ENCODE measurements at places on chromosomes 5 and 9. TPM values are rescaled to one million over a fixed set of nuclear protein-coding genes. Genes with fewer than 3 reads are reported as not detected.

PCDHGA9 gene
- total RNA-seq = 4.1 TPM

NIM1K gene
- total RNA-seq = not detected

DNA sequence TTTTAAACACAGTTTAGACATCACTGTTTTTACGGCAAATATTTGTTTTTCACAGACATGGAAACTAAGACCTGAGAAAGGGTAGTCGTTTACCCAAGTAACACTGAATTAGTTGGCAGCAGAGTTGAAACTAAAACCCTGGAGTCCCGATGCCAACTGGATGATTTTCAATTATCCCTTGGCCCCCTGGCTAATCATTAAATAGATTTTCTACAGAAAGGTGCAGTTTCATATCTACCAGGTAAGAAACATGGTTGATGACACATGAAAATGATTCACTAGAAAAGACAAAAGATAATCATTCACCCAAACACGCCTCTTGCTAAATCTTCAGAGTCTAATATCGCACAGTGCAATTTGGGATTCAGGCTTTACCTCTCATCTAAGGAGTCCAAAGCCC lies 136.9 kb downstream of the SEMA5A start:
- no peaks in the 10 kb centered on the region for H3K36me3 ChIP-seq
- H3K4me1 ChIP-seq = no peaks in the 10 kb centered on the region
- DNase-seq = no peak
- H3K27ac ChIP-seq = no peak overlapping the region
- no peak overlapping the region for H3K4me3 ChIP-seq

GRCh38 chr9:20873240-20873865 lies 158.1 kb downstream of the HACD4 start:
- no peak for DNase-seq
- no peaks in the 10 kb centered on the region for H3K36me3 ChIP-seq
- H3K27ac ChIP-seq = no peak overlapping the region
- H3K4me1 ChIP-seq = no peaks in the 10 kb centered on the region
- H3K27me3 ChIP-seq = no peaks in the 10 kb centered on the region

GRCh38 chr9:16542290-16542689 lies 328.2 kb downstream of the BNC2 start:
- no peaks in the 10 kb centered on the region for H3K4me1 ChIP-seq
- H3K27ac ChIP-seq = no peak overlapping the region
- DNase-seq = no peak
- H3K27me3 ChIP-seq = no peaks in the 10 kb centered on the region

- H3K36me3 ChIP-seq = peaks cover 43% of the 10 kb centered on the region
- no peak overlapping the region for H3K27ac ChIP-seq
- peak overlapping the region; percentile 13 for H3K4me3 ChIP-seq
- H3K27me3 ChIP-seq = no peaks in the 10 kb centered on the region
- no peak for DNase-seq
These were observed 8.8 kb downstream of the TENT4A start for GRCh38 chr5:6722015-6722414.

DNA sequence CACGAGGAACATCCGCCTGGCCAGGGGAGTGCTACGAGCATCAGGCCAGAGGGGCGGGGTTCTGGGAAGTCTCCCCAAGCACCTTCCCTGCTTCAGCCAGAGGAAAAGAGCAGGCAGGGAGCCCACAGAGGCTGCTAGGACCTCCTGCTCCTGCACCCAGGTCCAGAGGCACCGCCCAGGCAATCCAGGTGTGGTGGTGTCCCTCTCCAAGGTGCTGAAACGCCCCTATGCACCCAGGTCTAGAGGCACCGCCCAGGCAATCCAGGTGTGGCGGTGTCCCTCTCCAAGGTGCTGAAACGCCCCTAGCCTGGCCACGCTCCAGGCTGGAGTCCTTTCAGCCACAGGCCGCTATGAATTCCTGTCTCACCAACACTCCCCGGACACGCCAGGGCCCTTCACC lies 10.7 kb upstream of the UBAC1 start:
- no peak overlapping the region for H3K4me3 ChIP-seq
- DNase-seq = no peak
- H3K36me3 ChIP-seq = no peaks in the 10 kb centered on the region
- peaks cover 28% of the 10 kb centered on the region for H3K4me1 ChIP-seq
- H3K27me3 ChIP-seq = no peaks in the 10 kb centered on the region

GRCh38 chr5:10279925-10280720 lies 27.6 kb downstream of the CMBL start:
- no peaks in the 10 kb centered on the region for H3K36me3 ChIP-seq
- H3K4me3 ChIP-seq = no peak overlapping the region
- H3K27ac ChIP-seq = no peak overlapping the region

DNA sequence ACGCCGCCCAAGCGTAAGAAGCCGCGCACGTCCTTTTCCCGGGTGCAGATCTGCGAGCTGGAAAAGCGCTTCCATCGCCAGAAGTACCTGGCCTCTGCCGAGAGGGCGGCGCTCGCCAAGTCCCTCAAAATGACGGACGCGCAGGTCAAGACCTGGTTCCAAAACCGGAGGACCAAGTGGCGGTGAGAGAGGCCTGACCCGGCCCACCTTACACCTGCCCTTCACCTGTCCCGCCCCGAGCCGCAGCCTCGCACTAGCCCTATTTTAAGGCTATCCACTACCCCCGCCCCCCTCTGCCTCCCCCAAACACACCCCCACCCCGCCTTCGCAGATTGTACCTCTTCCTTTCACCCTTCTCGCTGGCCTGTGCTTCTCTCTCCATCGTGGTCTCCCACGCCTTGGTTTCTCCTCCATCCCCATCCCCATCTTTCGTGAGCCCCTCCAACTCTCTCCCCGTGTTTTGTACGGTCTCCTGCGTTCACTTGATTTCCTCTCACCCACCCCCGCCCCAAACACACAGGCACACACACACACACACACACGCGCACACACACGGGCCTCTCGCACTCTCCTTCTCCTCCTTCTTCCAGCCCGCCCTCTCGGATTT lies 1.3 kb downstream of the TLX3 start:
- H3K27me3 ChIP-seq = peaks cover 100% of the 10 kb centered on the region
- peaks cover 76% of the 10 kb centered on the region for H3K4me1 ChIP-seq
- H3K36me3 ChIP-seq = no peaks in the 10 kb centered on the region
- DNase-seq = peak; percentile 73
- H3K27ac ChIP-seq = no peak overlapping the region
- H3K4me3 ChIP-seq = no peak overlapping the region

DNA sequence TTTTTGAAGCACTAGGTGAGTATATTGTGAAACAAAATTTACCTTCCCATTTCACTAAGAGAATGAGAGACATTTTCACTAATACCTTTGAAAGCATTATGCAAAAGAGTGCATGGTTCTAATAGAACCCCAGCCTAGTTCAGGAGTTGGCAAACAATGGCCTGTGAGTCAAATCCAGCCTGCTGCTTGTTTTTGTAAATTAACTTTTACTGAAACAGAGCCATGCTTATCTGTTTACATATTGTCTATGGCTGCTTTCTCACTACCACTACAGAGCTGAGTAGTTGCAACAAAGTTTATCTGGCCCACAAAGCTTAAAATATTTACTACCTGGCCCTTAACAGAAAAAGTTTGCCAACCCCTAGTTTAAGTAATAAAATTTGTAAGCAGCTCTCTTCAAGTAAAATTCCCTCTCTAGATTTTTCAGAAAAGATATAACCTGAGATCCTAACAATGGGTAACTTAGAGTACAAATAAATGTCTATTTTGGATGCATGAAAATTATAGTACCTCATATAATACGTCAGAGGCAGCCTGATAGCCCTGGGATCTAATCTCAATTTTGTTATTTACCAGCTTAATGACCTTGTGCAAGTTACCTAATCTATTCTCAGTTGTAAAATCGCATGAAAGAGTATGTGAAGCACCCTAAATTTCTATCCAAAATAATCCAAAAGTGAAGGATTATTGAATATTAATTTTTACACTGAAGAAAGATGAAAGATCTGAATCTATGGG lies 50.7 kb upstream of the ARL15 start:
- no peak overlapping the region for H3K4me3 ChIP-seq
- H3K4me1 ChIP-seq = no peaks in the 10 kb centered on the region
- H3K36me3 ChIP-seq = no peaks in the 10 kb centered on the region
- no peak overlapping the region for H3K27ac ChIP-seq
- DNase-seq = no peak
